Endothelial cell of coronary artery (primary cell): ENCODE measurements at places on chromosomes 5 and 9. TPM values are rescaled to one million over a fixed set of nuclear protein-coding genes. Genes with fewer than 3 reads are reported as not detected.

NTNG2 gene
- total RNA-seq, result 0.28 and 0.54 TPM in 2 replicates

KCNIP1 gene
- total RNA-seq, result not detected in 2 replicates

HAVCR2 gene
- total RNA-seq, result 0.19 TPM in 1 of 2 replicates, not detected in the other

RLN2 gene
- 0.28 TPM in 1 of 2 replicates, not detected in the other for total RNA-seq

LCN2 gene
- 0.18 TPM in 1 of 2 replicates, not detected in the other for total RNA-seq

ANKRD20A1 gene
- total RNA-seq, result 0.36 and 1.7 TPM in 2 replicates

SLC36A2 gene
- total RNA-seq, result not detected in 2 replicates

PLAC8L1 gene
- total RNA-seq, result 0.18 and 0.38 TPM in 2 replicates

DAP gene
- total RNA-seq, result 31.9 and 35.4 TPM in 2 replicates

TRPM3 gene
- 0.90 and 1.1 TPM in 2 replicates for total RNA-seq

CMYA5 gene
- total RNA-seq, result under 0.01 TPM in 2 replicates

SPINK13 gene
- not detected in 2 replicates for total RNA-seq

JADE2 gene
- total RNA-seq, result 20.3 and 40.6 TPM in 2 replicates

SLC6A19 gene
- total RNA-seq, result not detected in 2 replicates

SYK gene
- not detected in 2 replicates for total RNA-seq

PTPN3 gene
- total RNA-seq, result under 0.01 and 2.8 TPM in 2 replicates

IFNA2 gene
- total RNA-seq, result not detected in 2 replicates

FREM1 gene
- total RNA-seq, result 0.09 and 0.18 TPM in 2 replicates

RGS7BP gene
- 2.5 and 3.1 TPM in 2 replicates for total RNA-seq

PTGS1 gene
- 0.81 and 1.8 TPM in 2 replicates for total RNA-seq

UQCRQ gene
- 84.6 and 115 TPM in 2 replicates for total RNA-seq

GLDC gene
- total RNA-seq, result 1.1 and 1.8 TPM in 2 replicates

FCN2 gene
- not detected in 2 replicates for total RNA-seq

TNFSF8 gene
- total RNA-seq, result not detected in 2 replicates

SGCD gene
- total RNA-seq, result 0.28 TPM in 1 of 2 replicates, not detected in the other

DDX4 gene
- total RNA-seq, result not detected in 2 replicates

PCDH12 gene
- total RNA-seq, result 16.8 and 39.3 TPM in 2 replicates

C7 gene
- total RNA-seq, result 0.09 and 0.75 TPM in 2 replicates

TAF11L8 gene
- total RNA-seq, result not detected in 2 replicates

SLC34A3 gene
- total RNA-seq, result not detected in 2 replicates
